ENCODE measurements at places on chromosomes 1 and 21. TPM values are rescaled to one million over a fixed set of nuclear protein-coding genes. Genes with fewer than 3 reads are reported as not detected.

NID1 gene
- total RNA-seq = 6.7 TPM

TTC24 gene
- total RNA-seq = not detected

IGSF21 gene
- total RNA-seq = not detected

OR2AK2 gene
- total RNA-seq = not detected

ERICH3 gene
- not detected for total RNA-seq

SMIM1 gene
- total RNA-seq = 2.1 TPM

NKAIN1 gene
- total RNA-seq = 1.3 TPM

RGL1 gene
- total RNA-seq = 0.87 TPM

CYYR1 gene
- not detected for total RNA-seq

PIGV gene
- 5.2 TPM for total RNA-seq

SPATA45 gene
- not detected for total RNA-seq

PUSL1 gene
- total RNA-seq = 23.7 TPM

DISC1 gene
- total RNA-seq = 0.33 TPM

COL6A2 gene
- total RNA-seq = 19.8 TPM

ACTA1 gene
- total RNA-seq = 0.46 TPM

OR6N1 gene
- not detected for total RNA-seq

C1orf226 gene
- total RNA-seq = 0.91 TPM

GRIK1 gene
- not detected for total RNA-seq

C21orf58 gene
- total RNA-seq = 4.6 TPM

CELA3A gene
- total RNA-seq = not detected

All from A549 treated with ZK216348 at 1 μM for 4 hours (cell line).